Stimulated activated CD4-positive, alpha-beta T cell treated with anti-CD3 and anti-CD28 coated beads, Interleukin-1b, Interleukin-23, amount 100 ng/mL, for 4 hours (primary cell): ENCODE measurements at places on chromosomes 12 and 14.

DNA sequence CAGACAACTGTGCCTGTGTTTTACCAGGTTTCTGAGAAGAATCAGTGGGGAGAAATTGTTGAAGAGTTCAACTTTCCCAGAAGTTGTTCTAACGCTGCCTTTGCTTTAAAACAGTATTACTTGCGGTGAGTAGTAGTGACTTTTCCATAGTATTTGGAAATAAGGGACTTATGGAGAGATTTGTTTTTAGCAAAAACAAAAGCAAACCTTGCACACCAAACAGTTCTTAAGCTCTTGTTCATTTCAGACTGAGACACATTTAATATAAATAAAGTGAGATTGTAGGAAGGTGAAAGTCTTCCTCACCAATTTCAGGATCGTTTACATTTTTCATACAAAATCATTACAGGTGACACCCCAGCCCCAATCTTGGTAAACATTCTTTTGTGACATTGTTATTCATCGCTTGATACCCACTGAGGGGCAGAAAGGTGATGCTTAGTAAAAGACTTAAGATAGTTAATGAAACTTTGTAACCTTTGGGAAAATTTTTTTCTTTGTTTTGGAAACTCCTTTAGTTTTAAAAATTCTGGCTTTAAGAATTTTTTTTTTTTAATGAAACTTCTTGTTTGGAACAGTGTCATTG, 1.8 kb downstream of the ARID2 start:
- DNase-seq: no peak

DNA sequence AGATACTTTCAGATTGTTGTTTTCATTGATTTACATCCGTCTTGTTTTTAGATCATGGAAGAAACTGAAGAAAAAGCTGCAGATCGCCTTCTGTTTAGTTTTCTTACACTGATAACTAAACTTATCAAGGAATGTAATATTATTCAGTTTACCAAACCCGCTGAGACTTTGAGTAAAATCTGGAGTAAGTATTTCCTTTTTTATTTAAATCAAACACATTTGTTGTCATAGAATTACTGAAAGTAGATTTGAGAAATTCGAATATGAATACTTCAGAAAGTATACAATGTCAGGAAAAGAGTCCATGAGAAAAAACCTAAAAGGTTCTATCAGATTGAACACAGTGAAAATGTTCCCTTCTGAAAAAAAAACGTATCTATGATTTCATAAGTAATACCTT, 32.0 kb downstream of the ARL1 start:
- DNase-seq: no peak

GRCh38 chr14:37655418-37655817, 60.0 kb downstream of the TTC6 start:
- no peak for DNase-seq

DNA sequence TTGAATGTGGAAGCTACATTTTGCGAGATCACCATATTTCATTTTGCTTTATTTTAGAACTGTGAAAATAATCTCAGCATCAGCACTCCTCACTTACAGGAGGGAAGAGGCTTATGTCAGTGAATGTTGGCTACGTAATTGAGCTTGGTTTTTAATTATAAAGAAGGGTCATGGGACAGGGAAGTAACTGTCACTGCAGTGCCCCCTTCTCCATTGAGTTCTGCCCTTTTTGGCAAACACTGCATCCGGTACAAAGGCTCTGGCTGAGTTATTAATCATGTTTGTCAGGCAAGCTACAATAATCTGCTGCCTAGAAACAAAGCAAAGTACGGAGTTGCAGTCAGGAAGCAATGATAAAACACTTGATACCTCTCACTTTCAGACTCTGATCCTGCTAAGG, 546.7 kb downstream of the SNAPC1 start:
- no peak for DNase-seq

DNA sequence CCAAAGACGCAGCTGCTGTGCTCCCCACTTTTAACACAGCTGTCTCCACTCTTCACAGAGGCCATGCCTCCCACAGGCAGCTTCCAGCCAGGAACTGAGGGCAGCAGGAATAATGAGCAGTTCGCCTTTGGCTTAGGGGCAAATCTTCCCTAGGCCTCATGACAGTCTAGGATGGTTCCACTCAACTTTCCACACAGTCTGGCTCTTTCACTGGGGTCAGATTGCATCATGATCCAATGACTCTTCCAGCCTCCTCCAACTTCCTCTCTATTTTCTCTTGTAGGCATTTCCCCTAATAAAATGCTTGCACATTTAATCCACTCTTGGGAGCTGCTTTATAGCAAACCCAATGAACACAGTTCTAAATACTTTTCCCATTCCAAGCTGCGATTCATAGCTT, 271.6 kb upstream of the ATP2B1 start:
- DNase-seq: no peak

GRCh38 chr14:105867961-105868599, 341.7 kb downstream of the TMEM121 start:
- DNase-seq: no peak

DNA sequence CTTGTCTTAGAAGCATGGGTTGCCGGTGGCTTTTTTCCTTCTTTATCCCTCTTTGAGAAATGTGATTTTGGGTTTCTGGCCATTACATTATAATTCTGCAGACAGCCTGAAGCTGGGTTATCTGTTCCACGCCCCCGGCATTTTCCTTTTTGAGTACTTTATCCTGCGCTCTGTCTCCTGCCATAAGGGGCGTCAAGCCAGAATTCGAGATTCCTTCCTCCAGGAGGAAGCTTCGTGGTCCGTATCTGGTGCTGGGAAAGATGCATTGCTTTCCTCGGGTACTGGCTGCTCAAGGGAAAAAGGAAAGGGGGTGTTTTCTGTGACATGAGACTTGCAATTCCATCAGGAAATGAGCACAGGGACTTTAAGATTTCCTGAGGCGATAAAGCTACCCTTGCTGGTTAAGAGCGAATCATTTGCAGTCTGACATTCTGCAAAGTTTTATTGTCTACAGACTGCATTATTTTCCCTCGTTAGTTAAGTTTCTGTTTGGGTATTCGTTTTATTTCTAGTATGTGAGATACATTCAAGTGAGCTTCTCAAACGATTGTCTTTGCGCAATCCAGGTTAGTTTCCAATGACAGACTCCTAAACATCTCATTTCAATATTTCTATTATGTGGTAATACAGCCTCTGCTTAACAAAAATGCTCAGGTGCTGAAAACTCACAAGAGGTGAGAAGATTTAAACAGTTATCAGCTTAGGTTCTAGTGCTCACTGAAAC, 694 bp downstream of the AKAP5 start:
- DNase-seq: no peak

DNA sequence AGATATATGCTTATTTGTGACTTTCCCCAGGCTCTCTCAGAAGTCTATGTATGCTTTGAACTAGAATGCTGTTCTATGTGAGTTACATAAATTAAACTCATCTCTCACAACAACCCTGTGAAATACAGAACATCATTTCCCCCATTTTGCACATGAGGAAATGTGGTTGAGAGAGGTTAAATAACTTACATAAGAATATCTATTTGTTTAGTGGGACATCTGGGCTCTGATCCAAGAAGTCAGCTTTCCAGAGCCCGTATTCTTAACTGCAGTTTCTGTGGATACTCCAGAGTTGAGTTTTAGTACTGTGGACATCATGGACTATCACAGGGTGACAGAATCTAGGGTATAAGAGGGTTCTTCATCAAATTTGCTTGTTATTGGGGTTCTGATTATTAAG, 242.5 kb upstream of the ARHGAP5 start:
- no peak for DNase-seq

DNA sequence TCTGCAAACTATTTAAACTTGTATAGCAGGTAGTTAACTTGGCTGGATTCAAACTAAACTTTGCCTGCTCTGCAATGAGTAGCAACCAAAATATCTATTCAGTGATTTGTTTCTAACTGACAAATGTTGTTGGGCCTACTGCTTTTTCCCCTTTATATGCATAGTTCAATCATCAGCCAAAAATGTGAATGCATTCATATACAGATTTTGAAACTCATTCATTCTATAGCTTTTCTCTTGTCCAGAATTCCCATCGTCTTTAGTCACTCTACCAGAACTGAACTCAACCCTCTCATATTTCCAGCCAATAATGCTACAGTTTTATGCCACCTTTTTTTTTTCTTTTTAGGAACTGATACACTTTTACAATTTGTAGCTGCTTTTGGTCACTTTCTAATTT, 599.8 kb downstream of the RPL10L start:
- no peak for DNase-seq

DNA sequence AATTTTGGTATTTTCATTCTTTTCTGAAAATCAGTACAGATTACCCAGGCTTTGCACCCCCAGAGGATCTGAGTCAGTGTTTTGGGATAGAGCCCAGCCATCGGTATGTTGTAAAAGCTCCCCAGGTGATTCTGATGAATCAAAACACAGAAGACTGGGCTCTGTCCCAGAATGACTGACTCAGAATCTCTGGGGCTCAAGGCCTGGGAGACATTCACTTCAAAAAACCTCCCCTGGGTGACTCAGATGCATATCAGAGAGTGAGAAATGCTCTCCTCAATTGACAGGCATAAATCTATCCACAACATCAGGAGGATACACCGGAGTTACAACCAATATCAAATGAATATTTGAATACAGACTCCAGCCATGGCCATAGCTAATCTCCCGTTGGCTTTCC, 32.6 kb downstream of the SLC35F4 start:
- no peak for DNase-seq

DNA sequence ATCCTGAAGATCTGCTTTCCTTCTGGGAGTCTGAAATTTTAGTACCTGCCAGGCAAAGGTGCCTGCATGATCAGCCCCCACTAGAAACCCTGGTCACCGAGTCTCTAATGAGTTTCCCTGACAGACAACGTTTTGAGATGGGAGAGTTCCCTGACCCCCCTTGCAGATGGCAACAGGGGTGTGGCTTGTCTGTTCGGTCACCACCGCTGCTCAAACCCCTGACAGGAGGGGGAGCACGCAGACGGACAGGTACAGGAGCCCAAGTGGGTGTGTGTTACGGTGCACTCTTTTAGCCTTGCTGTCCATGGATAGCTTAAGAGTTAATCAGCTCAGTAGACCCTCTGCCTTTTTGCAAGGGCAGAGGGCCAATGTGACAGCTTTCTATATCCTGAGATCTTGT, 19.3 kb upstream of the CDKN3 start:
- no peak for DNase-seq

GRCh38 chr12:53201177-53201541, 5.9 kb downstream of the ITGB7 start:
- no peak for DNase-seq

GRCh38 chr12:27865421-27865820, 85.4 kb upstream of the MANSC4 start:
- no peak for DNase-seq

DNA sequence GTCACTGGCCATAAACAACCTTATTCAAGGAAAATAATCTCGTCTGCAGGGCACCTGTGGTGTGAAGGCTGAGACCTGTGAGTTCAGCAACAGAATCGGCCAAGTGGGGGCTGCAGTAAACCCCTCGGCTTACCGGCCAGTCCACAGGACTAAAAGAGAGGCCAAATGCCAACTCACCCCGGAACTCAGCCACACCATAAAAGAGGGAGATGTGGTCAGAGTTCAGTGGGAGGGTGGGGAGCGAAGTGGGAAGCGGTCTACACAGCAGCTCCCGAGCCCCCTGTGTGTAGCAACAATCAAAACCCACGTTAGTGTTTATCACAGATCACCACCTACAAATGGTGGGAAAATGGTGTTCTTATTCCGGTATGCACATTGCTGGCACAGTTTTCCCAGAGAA, 153.0 kb downstream of the PIWIL1 start:
- DNase-seq: no peak

DNA sequence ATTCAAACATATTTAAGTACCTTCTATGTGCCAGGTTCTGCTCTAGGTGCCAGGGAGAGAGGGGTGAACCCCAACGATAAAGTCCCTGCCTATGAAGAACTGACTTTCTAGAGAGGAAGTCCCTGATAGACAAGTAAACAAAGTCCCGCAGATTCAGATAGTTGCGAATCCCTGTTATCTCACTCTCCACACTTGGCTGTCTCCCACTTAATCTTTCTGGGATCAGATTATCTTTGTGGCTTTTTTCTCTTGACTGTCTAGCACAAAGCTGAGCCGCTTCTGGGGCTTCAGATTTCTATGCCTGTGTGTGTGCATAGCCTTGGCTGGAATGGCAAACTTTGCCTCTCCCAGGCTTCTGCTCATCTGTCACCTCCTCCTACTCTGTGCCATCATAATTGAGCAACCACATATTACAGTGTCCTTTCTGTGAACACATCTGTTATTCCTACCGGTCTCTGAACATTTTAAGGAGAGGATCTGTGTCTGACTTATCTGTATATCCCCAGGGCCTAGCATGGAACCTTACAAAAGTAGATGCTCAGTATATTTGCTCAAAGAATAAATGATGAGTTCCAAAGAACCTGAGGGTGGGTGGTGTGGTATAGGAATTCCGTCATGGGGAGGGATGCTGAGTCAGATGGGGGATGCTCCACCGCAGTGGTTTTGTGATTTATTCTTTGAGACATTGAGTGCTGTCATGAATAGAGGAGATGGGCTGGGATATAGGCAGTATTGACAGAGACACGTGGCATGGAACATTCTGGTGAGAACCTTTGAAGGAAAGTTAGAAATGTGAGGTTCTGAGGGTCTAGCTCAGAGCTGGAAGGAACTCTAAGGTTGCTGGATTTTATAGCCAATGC, 28.5 kb downstream of the RGS6 start:
- no peak for DNase-seq

DNA sequence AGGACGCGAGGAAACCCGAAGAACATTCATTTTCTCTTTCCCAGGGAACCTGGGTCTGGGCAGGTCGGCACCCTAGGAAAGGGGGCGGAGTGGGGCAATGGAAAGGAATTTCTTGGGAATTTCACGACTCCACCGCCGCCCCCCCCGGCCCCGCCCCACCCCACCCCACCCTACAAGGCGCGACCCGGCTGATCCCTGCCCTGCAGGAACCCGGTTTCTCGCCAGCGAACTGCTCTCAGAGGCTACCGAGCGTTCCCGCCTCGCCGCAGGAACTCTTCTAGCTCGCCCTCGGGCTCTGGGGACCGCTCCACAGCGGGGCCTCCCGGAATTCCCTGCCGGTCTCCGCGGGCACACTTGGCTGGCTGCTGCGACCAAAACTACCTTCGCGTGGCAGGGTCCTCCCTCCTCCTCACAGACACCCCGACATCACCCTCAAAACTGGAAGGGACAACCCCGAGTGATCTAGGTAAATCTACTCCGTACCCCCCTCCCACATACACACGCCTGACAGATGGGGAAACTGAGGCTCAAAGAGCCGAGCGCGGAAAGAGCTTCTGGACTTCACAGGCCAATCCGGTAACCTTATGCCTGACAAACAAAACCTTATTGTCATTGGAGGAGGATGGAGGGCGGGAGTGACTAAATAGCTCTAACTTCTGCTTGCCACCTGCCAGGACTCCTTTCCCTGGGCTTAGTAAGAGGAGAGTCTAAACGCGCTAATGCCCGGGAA, 785 bp upstream of the ACTN1 start:
- no peak for DNase-seq

GRCh38 chr12:47145188-47145587, 65.4 kb upstream of the AMIGO2 start:
- DNase-seq: no peak

- no peak for DNase-seq
Measured at GRCh38 chr14:54438703-54439102, 2.5 kb downstream of the CNIH1 start.

GRCh38 chr14:95033682-95034632, 123.4 kb downstream of the DICER1 start:
- no peak for DNase-seq
